ENCODE measurements at places on chromosomes 3 and 15.

- no peak for DNase-seq
Observed at GRCh38 chr3:186413615-186414415, 51.8 kb upstream of the DGKG start.

DNA sequence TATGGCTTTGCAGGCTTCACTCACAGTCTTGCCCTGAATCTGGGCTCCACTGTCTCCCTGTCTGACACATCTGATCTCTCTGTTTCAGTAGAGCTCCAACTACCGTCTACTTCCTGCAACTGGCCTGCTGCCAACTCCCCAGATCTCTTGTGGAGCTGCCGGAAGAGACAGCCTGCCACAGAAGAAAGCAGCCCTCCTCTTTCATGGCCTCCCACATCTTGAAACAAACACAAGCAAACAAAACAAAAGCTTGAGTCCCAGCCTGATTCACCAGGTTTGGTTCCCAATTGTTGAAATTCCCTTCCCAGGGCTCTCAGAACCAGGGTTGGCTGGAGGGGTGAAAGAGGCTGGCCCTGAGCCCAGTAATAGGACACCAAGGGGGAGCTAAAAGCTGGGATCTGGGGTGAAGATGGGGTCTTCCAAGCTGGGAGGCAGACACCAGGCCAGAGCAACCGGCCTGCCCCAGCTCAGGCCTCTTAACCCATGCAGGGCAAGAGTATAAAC is 55.3 kb upstream of the CA12 start:
- peak; percentile 83 for DNase-seq

DNA sequence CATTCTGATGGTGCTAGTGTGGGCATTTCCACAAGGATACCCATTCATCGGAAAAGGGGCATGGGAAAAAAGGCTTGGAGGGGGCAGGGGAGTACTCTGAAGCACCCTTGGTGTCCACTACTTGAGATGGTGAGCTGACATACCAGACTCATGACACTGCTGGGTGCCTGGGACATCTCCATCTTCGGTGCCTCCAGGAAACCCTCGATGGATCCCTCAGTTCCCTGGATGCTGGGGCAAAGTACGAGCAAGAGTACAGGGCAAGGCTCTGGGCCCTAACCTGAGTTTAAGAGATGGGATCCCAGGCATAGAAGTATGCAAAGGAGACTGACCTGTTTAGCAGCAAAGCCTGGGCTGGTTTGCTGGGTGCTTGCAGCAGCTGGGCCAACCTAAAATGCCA is 5.2 kb upstream of the IP6K1 start:
- DNase-seq: no peak

DNA sequence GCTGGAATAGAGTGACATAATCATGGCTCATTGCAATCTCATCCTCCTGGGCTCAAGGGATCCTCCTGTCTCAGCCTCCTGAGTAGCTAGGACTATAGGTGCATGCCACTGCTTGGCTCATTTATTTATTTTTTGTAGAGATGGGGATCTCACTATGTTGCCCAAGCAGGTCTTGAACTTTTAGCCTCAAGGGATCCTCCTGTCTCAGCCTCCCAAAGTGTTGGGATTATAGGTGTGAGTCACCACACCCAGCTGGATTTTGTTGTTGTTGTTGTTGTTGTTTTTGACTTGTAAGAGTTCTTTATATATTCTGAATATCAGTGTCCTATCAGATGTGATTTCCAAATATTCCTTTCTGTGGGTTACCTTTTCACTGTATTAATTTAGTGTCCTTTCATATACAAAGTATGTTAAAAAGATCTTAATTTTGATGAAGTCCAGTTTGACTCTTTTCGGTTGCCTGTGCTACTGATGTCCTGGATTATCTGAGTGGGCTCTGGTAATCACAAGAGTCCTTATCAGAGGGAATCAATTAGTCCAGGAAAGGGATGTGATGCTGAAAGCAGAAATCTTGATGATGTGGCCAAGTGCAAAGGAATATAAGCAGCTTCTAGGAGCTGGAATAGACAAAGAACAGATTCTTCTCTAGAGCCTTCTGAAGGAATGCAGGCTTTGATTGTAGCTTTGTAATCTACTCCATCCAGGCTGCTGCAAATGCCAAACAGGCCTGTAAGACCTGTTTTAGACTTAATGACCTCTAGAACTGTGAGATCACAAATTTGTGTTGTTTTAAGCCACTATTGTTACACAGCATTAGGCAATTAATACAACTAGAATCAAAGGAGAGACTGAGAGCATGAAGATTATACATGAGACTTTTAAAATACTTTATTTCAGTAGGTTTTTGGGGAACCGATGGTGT is 30.2 kb downstream of the NCK1 start:
- DNase-seq: no peak

- DNase-seq: no peak
Observed at GRCh38 chr3:171960159-171960558, 79.2 kb upstream of the FNDC3B start.

GRCh38 chr3:38713121-38713520 is 63.6 kb upstream of the SCN5A start:
- DNase-seq: no peak

DNA sequence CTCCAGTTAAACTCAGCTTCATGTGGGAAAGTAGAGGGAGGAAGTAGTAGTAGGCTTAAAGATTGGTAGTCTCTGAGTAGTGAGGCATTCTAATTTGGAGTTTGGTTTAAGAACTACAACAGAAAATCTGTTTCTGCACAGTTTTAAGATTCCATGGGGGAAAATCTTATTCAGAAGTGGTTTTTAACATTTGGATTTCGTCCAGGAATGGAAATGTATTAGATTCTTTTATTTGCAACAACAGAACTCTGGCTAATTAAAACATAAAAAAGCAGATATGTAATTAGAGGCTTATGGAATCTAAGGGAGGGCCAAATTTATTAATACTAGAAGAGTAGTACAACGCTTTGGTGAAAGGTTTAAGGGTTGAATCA is 36.0 kb downstream of the NECTIN3 start:
- no peak for DNase-seq

DNA sequence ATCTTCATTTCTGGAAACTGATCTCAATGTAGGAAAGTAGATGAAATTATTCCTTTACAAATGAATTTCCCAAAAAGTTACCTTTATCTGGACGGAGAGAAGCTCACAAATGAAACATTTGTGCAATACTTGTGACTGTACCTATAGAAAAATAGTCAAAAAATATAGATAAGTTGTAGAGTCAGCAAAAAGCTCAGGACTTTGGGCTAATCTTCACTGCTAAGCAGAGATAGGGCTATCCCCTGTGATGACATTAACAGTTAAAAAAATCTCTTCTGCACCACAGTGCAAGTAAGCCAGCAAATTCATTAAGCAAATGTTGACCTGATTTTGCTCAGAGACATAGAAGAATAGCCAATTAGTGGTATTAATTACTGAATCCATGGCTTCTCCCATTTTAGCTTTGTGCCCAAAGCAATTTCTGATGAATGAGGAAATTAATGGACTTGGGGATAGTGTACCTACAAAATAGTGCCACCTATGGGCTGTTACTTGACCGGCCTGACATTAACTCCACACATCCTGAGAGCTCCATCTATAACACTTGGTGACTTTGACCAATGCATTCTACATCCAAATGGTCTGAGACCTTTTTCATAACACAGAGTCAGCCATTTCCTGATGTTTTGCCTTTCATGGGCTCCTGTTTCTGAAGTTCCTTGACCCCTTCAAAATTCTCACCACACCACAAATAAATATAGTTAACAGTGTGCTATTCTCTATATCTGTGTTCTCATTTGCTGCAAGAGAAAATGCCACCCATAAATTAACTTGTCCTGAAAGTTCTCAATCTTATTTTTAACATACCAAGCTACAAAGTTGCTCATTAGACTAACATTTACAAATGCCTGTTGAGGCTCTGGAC is 105.0 kb downstream of the SSR3 start:
- peak; percentile 58 for DNase-seq

- no peak for DNase-seq
Observed at GRCh38 chr3:73427048-73427706, 197.6 kb downstream of the PDZRN3 start.

GRCh38 chr3:187739561-187740332 is 5.5 kb downstream of the BCL6 start:
- DNase-seq: peak; percentile 75

GRCh38 chr15:100114100-100114499 is 227.7 kb downstream of the ADAMTS17 start:
- DNase-seq: peak; percentile 64

DNA sequence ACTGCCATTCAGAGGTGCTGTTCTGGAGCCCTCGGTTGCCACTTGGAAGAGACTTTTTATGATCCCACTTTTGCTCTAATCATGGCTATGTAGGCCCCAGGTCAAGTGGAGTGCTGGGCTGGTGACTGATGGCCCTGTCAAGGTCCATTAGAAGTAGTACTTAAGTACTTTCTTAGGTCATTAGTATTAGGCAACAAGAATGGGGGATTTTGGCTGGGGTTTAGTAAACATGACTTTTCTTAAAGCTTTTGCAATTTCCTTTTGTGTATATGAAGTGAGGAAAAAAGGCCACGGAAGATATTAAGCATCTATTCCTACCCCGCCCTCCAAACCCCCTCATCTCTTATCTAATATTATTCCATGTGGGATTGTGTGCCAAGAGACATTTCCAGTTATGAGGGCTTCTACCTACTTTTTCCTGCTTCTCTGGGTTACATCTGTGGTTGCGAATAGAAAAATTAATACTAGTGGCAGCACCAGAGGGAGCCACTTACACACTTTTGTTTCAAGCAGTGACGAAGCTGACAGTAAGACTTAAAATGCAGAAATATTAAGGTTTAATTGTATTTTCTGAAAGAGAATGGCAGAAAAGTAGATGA is 13.9 kb downstream of the NLGN1 start:
- no peak for DNase-seq

- DNase-seq: no peak
Observed at GRCh38 chr3:58143417-58144055, 67.2 kb downstream of the DNASE1L3 start.

- peak; percentile 47 for DNase-seq
Observed at GRCh38 chr3:65439641-65440284, 599.0 kb downstream of the MAGI1 start.

GRCh38 chr3:18968120-18968519 is 180.2 kb upstream of the KCNH8 start:
- no peak for DNase-seq

DNA sequence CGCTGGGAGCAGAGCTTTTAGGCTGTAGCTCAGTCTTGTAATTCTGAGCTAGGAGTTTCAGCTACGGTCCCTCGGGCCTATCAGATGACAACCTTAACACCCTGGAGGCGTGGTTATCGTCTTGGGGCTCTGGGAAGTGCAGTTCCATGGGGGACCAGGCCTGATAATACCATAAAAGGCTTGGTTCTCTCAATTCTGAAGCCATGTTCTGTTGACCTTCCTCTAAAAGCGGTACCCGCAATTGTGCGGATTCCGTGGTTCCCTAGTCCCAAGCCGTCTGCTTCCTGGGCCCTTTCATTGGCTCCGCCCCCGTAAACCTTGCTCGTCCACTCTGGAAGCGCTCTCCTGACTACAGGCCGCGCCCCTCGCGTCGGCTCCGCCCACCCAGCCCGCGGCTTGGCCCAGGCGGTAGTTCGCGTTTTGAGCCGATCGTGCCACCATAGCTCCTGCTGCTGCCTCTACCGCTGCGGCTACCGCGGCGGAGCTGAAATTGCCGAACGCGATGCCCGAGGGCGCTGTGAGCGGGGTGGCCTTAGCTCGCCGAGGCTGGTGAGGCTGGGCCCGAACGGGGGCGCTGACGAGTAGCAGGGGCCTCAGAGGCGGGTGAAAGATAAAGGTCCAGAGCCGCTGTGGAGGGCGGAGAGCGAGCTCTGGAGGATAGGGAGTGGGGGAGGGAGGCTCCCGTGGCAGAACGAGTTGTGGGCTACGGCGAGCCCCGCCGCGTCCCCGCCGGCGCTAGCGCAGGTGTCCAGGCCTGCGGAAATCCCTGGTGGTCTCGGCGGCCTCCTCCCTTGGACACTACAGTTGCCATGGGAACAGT is at the start of gene MAPKBP1:
MAPKBP1 (plus strand) TSS at position 423 of the 820 bp plus-strand sequence. CDS start 792 bp downstream, outside the sequence.
- peak; percentile 98 for DNase-seq

Measured in kidney capillary endothelial cell (primary cell).